WTC11 (cell line): ENCODE measurements at places on chromosomes 5 and 9. TPM values are rescaled to one million over a fixed set of nuclear protein-coding genes. Genes with fewer than 3 reads are reported as not detected.

Gene NEURL1B
- total RNA-seq = 6.1 to 9.8 TPM (median 6.6 TPM) in 3 replicates

Gene DNAI1
- total RNA-seq = 1.5 to 2.1 TPM (median 1.6 TPM) in 3 replicates

Gene OR1J2
- not detected in 3 replicates for total RNA-seq

Gene GPX8
- total RNA-seq = 30.6 to 39.2 TPM (median 33.7 TPM) in 3 replicates

Gene PCDHB14
- total RNA-seq = 2.6 to 3.5 TPM (median 2.8 TPM) in 3 replicates

DNA sequence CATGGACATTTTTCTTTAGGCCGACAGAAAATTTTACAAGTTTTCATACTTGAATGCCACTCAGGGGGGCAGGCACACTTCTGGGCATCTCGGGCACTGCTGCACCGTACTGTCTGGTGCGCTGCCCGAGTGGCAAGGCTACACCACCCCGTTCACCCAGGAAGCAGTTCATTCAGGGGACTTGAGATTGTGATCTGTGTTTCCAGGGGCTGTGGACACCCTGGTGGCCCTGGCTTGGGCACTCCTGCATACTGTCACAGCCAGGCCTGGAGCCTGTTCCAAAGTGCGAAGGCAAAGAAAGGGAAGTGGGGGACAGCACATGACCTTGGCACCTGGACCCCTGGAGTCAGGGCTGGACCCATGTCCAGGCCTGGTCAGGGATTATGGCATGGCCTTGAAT lies 197.6 kb downstream of the PAX5 start:
- no peaks in the 10 kb centered on the region for H3K36me3 ChIP-seq
- no peak for DNase-seq
- peaks cover 36% of the 10 kb centered on the region for H3K4me1 ChIP-seq
- no peak overlapping the region for H3K27ac ChIP-seq

DNA sequence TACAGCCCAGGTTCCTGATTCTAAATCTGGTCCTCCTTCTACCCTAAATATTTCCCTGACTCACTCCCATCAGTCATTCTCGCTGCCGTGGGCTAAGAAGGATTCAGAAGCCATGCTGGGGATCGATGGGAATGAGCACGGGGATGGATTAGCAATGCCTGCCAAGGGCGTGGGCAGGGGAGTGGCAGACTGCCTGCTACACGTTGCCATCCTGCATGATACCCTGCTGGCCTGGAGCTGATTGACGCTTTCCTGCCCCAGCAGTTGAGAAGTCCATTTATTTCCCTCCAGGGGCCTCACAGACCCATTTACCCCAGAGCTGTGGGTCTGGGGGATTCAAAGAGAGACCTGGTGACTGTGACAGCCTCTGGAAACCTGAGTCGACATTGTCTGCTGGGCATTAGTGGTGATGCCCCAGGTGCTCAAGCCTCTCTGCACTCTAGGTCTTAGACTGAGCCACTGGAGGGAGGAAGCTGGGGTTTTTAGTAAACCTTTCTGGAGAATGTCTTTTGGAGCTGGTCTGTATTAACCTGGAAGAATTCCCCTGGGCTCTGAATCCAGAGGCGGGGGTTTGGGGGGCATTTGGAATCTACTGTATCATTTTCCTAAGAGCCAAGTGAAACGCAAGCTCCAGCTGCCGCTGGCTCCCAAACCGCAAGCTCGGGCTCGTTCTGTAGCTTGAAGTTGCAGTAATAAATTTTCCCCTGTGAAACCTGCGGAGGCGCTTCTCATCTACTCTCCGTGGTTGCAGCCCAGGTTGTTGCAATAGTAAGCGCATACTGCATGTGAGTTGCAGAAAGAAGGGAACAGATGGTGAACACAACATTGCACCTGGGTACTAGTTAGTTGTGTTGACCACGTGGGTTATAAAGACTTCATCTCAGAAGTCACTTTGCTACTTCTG lies 76.3 kb upstream of the RAPGEF1 start:
- H3K36me3 ChIP-seq = no peaks in the 10 kb centered on the region
- DNase-seq = no peak
- H3K4me1 ChIP-seq = peaks cover 28% of the 10 kb centered on the region
- no peak overlapping the region for H3K27ac ChIP-seq

DNA sequence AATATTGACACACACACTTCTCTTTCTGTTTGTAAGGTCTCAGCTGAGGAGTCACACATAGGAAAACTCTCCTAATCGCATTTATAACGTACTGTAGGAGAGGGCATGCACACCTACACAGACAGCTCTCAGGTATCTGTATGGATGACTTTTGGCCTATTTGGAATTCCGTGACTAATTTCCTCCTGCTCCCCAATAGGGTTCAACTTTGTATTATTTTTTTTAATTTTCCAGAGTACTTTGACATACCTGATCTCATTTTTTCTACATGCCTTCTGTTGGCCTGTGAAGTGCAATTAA lies 195.9 kb downstream of the ARHGAP26 start:
- H3K27me3 ChIP-seq = no peaks in the 10 kb centered on the region
- no peak overlapping the region for H3K4me3 ChIP-seq
- no peak for DNase-seq
- H3K36me3 ChIP-seq = no peaks in the 10 kb centered on the region

DNA sequence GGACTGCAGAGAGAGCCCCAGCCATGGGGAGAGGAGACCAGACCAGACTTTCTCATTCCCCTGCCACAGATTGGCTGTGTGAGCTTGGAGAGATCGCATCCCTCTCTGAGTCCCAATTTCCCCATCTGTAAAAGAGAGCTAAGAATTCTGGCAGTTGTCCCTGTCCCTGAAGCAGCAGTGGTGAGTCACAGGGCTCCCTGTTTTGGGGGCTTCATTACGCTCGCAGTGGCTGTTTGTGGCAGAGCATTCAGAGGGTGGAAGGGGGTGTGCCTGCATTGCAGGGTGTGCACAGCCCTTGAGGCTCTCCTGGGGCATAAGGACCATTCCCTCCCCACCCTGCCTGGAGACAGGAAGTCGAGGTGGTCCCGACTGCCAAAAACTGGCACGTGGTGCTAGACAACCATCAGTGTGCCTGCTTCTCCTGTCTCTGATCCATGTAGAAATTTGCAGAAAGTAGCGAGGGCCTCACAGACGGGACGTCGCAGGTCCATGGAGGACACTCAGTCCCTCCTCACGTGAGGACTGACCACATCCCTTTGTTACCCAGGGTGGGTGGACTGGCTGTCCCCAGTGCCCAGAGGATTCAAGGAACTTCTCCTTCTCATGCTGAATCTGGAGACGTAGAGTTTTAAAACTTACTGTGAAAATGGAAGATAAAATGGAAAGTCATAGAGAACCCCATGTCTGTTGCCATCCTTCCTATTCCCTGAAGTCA lies 35.3 kb downstream of the HRH2 start:
- peaks cover under 1% of the 10 kb centered on the region; the same call in 1 of the 2 replicates for H3K36me3 ChIP-seq
- DNase-seq = no peak
- no peaks in the 10 kb centered on the region for H3K27me3 ChIP-seq
- H3K27ac ChIP-seq = no peak overlapping the region

DNA sequence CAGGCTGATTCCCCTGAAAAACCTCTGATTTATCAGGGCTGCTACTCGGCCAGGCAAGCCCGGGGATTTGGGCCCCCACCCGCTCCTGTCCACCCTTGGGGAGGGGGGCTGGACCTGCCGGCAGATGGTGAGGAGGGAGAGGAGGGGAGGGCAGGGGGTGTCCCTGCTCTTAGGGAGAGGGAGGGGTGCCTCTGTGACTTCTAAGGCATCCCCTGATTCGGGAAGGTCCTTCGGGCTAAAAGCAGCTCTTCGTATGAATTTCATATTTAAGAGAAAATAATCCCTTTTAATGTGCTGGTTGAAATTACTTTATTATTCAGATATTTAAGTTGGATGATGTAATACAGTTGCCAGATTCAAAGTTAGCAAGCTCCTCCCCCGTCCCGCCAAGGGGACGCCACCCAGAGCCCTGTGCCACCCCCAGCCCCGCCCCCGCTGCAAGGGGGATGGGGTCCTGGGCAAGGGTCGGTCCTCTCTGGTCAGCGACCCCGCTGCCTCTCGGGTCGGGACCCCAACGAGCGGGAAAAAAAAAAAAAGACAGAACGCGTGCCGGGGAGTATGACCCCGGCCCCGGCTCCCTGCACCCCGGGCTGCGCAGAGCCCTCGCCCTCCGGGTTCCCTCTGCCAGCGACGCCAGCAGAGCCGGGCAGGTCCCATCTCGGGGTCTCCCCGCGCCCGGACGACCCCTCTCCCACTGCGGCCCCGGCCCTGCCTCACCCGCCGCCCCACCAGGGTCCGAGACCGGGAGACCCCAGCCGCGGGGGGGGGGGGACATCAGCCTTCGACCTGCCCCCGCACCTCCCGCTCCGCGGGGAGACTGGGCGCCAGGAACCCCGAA lies 12.4 kb downstream of the LHX3 start:
- no peak for DNase-seq
- H3K4me1 ChIP-seq = peaks cover 20% of the 10 kb centered on the region
- H3K4me3 ChIP-seq = peak overlapping the region; percentile 35; the same call in 1 of the 2 replicates
- H3K27me3 ChIP-seq = peaks cover 73% of the 10 kb centered on the region

DNA sequence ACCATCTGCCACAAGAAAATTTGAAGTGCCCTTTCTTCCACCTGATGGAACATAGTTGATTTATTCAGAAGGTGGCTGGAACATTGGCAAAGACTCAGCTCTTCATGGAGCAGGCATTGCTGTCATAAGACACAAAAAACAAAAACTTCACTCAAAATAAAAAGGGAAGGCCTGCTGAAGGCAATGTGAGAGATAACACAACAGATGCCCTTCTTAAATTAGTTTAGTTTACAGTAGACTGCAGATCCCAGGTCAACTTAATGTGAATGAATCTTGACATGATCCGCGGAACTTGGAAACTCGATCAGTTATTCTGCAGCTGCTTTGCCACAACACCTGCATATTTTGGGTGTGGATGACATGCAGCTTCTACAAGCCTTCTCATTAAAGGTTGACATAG lies 159.8 kb upstream of the PLCXD3 start:
- no peaks in the 10 kb centered on the region for H3K36me3 ChIP-seq
- no peak overlapping the region for H3K27ac ChIP-seq
- no peak for DNase-seq

DNA sequence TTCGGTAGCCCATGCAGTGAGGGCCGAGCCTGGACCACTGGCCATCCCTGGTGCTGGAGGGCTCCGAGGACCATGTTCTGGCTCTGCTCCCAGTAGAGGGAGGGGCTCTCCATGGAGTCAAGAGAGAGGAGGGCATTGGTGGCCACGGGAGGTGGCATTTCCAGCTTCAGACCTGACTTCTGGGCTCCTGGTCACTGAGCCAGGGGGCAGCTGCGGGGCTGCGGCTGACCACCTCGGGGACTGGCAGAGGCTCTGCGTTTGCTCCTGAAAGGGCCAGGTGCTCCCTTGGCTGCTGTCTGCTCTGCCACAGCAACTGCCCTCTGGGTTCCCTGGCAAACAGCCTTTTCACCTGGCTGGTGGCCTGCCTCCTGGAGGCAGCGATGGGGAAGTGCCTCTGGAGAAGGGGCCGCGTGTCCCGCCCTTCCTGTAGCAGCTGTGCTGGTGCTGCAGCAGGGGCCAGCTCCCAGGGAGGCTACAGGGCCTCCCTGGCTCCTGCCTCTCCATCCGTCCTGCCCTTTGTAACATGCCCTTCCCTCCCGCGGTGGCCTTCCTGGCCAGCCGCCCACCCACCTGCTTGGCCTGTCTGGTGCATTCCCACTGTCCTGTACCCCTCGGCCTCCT lies 144.6 kb downstream of the CACNA1B start:
- H3K4me3 ChIP-seq = peak overlapping the region; percentile 59; the same call in 1 of the 2 replicates
- H3K36me3 ChIP-seq = peaks cover 15% of the 10 kb centered on the region

- H3K27me3 ChIP-seq = peaks cover 11% of the 10 kb centered on the region
- peaks cover 47% of the 10 kb centered on the region for H3K4me1 ChIP-seq
- H3K36me3 ChIP-seq = no peaks in the 10 kb centered on the region
- peak overlapping the region; percentile 69 for H3K4me3 ChIP-seq
- peak; percentile 66 for DNase-seq
- H3K27ac ChIP-seq = no peak overlapping the region
These were observed 9.7 kb downstream of the NR2F1-AS1 start for GRCh38 chr5:93571114-93571949.

DNA sequence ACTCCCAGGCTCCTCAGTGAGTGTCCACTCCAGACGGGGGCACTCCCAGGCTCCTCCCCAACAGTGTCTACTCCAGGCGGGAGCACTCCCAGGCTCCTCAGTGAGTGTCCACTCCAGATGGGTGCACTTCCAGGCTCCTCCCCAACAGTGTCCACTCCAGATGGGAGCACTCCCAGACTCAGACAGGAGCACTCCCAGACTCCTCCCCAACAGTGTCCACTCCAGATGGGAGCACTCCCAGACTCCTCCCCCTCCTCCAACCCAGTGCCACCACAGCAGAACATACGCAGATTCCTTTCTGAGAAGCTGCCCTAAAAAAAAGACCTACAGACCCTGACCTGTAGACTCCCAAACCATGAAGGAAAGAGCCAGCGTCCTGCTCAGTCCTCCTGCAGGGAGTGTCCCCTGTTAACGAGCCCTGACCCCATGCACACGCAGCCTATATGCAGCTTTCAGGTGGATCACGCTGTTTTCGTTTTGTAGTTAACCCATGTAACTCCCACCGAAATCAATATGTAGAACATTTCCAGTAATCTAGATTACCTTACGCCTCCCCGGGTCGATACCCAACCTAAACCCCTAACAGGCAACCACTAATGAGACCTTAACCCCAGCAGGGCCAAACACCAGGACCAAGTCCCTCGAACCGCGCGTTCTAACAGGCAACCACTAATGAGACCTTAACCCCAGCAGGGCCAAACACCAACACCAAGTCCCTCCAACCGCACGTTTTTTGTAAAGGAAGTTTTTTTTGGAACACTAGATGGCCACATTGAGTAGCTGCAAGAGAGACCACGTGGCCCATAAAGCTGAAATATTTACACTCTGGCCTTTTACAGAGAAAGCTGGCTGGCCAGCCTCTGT lies 15.7 kb downstream of the PNPLA7 start:
- no peak overlapping the region for H3K27ac ChIP-seq

DNA sequence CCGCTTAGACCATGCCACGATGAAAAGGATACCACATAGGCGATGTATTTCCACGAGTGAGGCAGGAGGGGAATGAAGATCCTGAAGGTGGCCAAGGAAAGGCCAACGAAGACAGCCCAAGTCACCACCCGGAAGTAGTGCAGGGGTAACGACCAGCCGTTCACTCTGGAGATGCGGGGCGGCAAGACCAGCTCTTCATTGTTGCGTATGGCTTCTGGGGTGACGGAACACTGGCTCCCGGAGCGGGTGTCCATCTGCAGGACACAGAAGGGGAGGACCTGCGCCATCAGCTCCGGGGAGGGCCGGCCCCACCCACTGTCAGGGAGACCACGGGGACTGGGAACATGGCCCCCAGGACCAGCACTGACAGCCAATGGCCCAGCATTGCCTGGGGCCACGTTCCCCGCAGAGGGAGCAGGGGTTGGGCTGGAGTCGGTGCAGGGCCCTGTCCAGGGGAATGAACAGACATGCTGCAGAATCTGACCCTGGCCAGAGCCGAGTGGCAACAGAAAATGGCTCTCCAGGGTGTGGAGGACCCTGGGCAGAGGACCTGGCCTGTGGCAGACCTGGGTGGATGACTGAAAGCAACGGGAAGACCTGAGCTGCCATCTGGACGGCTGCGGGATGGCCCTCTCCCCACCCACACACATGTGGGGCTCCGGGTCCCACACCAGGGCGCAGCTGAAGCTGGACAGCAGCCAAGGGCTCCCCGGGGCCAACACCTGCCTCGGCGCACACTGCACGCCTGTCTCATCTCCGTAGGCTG lies 17.7 kb downstream of the ZDHHC11B start:
- no peak overlapping the region for H3K4me3 ChIP-seq
- H3K27ac ChIP-seq = no peak overlapping the region
- 0 out of 2 replicates have a peak, but pooled peaks cover 2% of the 10 kb centered on the region for H3K27me3 ChIP-seq
- H3K4me1 ChIP-seq = 0 out of 2 replicates have a peak, but pooled peaks cover 2% of the 10 kb centered on the region
